ENCODE measurements at places on chromosomes 1 and 21. TPM values are rescaled to one million over a fixed set of nuclear protein-coding genes. Genes with fewer than 3 reads are reported as not detected.

Gene OR2M5
- not detected for total RNA-seq

Gene PLEKHG5
- 11.3 TPM for total RNA-seq

Gene TNNI3K
- total RNA-seq: 92.9 TPM

Gene SLFNL1
- not detected for total RNA-seq

Gene ACTN2
- total RNA-seq: 2,928 TPM

Gene SLC2A5
- total RNA-seq: 2.9 TPM

Gene ITLN2
- total RNA-seq: not detected

DNA sequence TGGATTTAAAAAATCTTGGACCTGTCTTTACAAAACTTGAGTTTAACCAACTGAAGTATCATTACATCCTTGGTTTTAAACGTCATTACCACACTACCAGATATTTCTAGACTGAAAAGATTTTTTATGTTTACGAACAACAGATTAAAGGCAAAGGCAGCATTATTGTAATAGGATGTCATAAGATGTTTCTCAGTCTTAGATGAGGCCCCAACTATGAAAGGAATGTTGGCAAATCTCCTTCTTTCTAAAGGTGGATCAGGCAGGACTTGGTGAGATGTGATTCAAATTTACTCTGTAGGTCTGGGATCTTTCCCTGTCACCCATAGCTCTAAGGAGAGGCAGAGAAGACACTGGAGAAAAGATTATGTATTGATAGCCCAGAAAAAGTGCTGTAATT is 417.9 kb downstream of the PTBP2 start:
- DNase-seq: no peak

- no peak for DNase-seq
Observed at GRCh38 chr1:235442788-235443429, 61.3 kb downstream of the B3GALNT2 start.

GRCh38 chr1:221832617-221833016 is 90.7 kb upstream of the DUSP10 start:
- DNase-seq: peak; percentile 72

GRCh38 chr1:1564268-1564667 is 10.4 kb downstream of the SSU72 start:
- DNase-seq: no peak

Data from heart left ventricle (tissue), 16 donors.